ENCODE measurements at places on chromosomes 3 and 15.

DNA sequence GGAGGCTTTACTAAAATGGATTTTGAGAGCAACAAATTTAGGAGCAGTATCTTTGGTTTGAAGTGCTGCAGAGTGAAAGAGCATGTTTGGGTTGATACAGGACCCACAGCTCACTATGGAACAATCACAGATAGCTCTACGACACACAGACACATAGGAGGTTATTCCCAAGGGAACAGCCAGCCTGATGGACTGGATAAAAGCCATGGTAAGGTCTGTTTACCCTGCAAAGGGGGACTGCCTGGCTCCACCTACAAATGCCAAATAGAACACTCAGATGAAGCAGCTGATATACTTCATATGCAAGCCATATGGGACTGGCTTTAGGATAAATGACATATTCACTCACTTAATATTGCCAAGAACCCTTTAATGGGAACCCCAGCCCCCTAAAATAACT lies 75.4 kb downstream of the CDC25A start:
- DNase-seq: no peak

GRCh38 chr3:179512378-179512777 lies 50.3 kb upstream of the ACTL6A start:
- no peak for DNase-seq

- DNase-seq: no peak
Observed at GRCh38 chr15:60898896-60899295, 330.2 kb downstream of the RORA start.

GRCh38 chr3:72289692-72290071 lies 504.7 kb upstream of the PROK2 start:
- no peak for DNase-seq

DNA sequence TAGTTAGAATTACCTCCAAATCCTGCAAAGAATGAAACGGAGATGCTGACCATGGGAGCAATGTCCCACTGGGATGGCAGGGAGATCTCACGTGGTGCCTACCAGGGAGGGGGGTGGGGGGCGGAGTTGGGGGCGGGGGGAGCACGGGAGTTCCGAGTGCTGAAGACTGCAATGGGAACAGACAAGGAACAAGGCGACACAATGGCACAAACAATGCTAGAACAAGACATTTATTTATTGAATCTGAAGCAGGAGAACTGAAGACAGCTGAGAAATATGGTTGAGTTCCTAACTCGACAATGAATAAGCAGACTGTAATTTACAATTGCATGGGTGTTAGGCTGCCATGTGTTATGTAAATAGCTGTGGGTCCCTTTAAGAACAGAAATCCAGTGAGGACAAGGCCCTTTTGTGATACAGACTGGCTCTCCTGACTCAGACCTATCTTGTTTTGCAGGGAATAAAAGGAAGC lies 91.2 kb downstream of the AQP9 start:
- no peak for DNase-seq

- peak; percentile 3 for DNase-seq
Observed at GRCh38 chr3:105867712-105868430, 941 bp downstream of the CBLB start.

All from stimulated activated CD4-positive, alpha-beta T cell treated with anti-CD3 and anti-CD28 coated beads, Interleukin-4, amount 100 ng/mL, for 4 hours (primary cell).